ENCODE measurements at places on chromosomes 4 and X. TPM values are rescaled to one million over a fixed set of nuclear protein-coding genes. Genes with fewer than 3 reads are reported as not detected.

- H3K4me3 ChIP-seq, result no peak overlapping the region
- no peaks in the 10 kb centered on the region for H3K36me3 ChIP-seq
- no peaks in the 10 kb centered on the region for H3K27me3 ChIP-seq
- H3K4me1 ChIP-seq, result peaks cover 51% of the 10 kb centered on the region
- no peak overlapping the region for H3K27ac ChIP-seq
These were observed 73.2 kb downstream of the SH3KBP1 start for GRCh38 chrX:19814240-19814639.

HSPA4L gene
- total RNA-seq, result 3.0 TPM

DNA sequence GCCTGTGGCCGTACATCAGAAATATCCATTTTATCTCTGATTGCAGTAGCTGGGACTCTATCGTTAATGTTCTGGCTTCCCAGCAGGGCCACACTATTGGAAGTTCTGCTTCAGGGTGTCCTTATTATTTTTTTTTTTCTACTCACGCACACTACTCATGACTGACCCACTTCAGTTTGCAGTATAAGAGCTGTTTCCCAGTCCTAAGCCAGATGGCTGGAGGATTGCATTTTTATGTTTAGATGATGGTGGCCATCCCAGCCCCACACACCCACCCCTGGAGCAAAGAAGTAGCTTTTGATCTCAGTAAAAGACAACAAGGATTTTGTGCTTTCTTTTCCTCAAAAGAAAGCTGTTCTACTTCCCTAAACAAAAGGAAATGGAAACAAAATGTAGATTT lies 557.0 kb upstream of the GALNTL6 start:
- H3K4me3 ChIP-seq, result no peak overlapping the region
- no peak for DNase-seq
- H3K27me3 ChIP-seq, result no peaks in the 10 kb centered on the region
- H3K4me1 ChIP-seq, result no peaks in the 10 kb centered on the region
- H3K36me3 ChIP-seq, result no peaks in the 10 kb centered on the region

DNA sequence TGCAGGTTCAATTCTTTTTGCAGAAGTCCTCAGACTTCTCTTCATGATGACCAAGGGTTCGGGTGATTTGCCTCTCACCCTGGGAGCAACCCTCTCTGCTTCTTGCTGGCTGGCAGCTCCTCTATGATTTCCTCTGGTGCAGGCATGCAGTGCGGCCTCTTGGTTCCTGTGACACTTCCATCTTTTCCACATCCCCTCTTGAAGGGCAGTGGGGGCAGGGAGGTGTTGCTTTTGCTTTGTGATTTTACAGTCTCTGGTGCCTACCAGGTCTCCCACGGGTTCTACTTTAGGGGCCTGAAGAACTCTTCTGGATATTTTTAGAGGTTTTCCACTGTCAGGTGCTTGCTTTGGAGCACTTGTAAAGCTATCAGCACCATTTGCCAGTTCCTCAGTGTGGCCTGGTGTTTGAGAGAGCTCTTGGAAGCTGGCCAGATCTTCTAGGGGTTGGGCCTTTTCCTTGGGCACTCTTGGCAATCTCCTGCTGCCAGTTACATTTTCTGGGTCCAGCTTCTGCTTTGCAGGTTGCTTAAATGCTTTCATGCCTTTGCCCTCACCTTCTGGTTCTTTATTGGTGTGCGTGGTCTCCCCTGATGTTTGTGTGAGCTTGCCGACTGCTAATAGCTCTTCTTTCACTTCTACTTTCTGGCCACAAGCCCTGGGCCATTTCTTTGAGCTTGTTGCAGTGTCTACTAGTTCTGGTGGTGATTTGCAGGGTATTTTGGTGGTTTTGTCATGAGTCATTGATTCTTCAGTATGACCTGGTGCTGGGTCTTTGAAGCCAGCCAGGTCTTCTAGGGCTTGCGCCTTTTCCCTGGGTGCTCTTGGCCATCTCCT lies 11.5 kb upstream of the CHST7 start:
- no peak overlapping the region for H3K27ac ChIP-seq
- peaks cover 10% of the 10 kb centered on the region for H3K4me1 ChIP-seq
- DNase-seq, result no peak
- H3K36me3 ChIP-seq, result no peaks in the 10 kb centered on the region
- H3K4me3 ChIP-seq, result no peak overlapping the region

DNA sequence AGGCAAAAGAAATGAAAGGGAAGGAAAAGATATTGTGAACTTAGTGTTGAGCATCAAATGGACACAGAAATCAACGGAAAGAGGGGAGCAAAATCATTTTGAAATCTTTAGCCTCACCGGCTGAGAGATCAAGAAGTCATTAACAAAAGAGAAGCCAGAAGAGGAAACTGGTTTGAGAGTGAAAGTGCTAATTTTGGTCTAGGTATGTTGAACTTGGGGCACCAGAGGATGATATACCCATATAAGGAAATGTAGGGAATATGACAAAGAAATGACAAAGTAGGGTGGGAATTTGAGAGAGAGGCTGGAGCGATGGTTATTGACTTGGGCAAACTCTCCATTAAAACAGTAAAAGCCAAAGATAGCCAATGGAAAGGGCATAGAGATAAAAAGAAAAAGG lies 183.4 kb upstream of the ATOH1 start:
- no peaks in the 10 kb centered on the region for H3K4me1 ChIP-seq
- H3K27me3 ChIP-seq, result no peaks in the 10 kb centered on the region
- H3K36me3 ChIP-seq, result no peaks in the 10 kb centered on the region
- no peak overlapping the region for H3K4me3 ChIP-seq
- no peak overlapping the region for H3K27ac ChIP-seq

GRCh38 chrX:44218465-44218864 lies 125.0 kb downstream of the EFHC2 start:
- H3K27ac ChIP-seq, result no peak overlapping the region
- no peak for DNase-seq
- H3K27me3 ChIP-seq, result no peaks in the 10 kb centered on the region
- H3K4me1 ChIP-seq, result no peaks in the 10 kb centered on the region

PLS3 gene
- total RNA-seq, result 3.1 TPM

MAGED4B gene
- 2.3 TPM for total RNA-seq

IL3RA gene
- 0.63 TPM for total RNA-seq

ASB11 gene
- total RNA-seq, result not detected

SCML2 gene
- 3.1 TPM for total RNA-seq

- H3K27me3 ChIP-seq, result no peaks in the 10 kb centered on the region
- H3K27ac ChIP-seq, result no peak overlapping the region
- H3K4me3 ChIP-seq, result no peak overlapping the region
- no peak for DNase-seq
- H3K4me1 ChIP-seq, result no peaks in the 10 kb centered on the region
These were observed 1028.9 kb upstream of the INTU start for GRCh38 chr4:126603825-126604224.

- peak overlapping the region; percentile 83 for H3K4me3 ChIP-seq
- no peak for DNase-seq
These were observed 1.1 kb upstream of the HTATSF1 start for GRCh38 chrX:136496186-136496763.

DNA sequence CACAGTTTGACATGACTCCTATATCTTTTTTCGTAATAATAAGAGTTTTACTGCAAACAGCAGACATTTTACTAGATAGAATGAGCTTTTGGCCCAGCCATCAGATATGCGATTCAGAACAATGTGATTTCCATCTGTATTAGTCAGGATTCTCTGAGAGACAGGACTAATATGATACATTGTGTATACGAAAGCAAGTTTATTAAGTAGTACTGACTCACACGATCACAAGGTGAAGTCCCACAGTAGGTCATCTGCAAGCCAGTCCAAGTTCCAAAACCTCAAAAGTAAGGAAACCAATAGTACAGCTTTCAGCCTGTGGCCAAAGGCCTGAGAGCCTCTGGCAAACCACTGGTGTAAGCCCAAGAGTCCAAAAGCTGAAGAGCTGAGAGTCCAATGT lies 24.1 kb downstream of the CXCL8 start:
- peaks cover 4% of the 10 kb centered on the region for H3K4me1 ChIP-seq
- H3K4me3 ChIP-seq, result no peak overlapping the region
- no peaks in the 10 kb centered on the region for H3K36me3 ChIP-seq
- no peak overlapping the region for H3K27ac ChIP-seq
- no peak for DNase-seq
- H3K27me3 ChIP-seq, result peaks cover 3% of the 10 kb centered on the region

- H3K4me3 ChIP-seq, result no peak overlapping the region
- peaks cover 9% of the 10 kb centered on the region for H3K4me1 ChIP-seq
- peak; percentile 59 for DNase-seq
These were observed 4.3 kb downstream of the PNCK start for GRCh38 chrX:153669174-153669890.

NLRP2B gene
- not detected for total RNA-seq

Measured in activated CD4-positive, alpha-beta T cell treated with anti-CD3 and anti-CD28 coated beads for 36 hours (primary cell).